Common myeloid progenitor, CD34-positive (primary cell): ENCODE measurements at places on chromosomes 2 and 18.

GRCh38 chr2:234496055-234496834 is 636 bp downstream of the ARL4C start:
- no peak for DNase-seq

DNA sequence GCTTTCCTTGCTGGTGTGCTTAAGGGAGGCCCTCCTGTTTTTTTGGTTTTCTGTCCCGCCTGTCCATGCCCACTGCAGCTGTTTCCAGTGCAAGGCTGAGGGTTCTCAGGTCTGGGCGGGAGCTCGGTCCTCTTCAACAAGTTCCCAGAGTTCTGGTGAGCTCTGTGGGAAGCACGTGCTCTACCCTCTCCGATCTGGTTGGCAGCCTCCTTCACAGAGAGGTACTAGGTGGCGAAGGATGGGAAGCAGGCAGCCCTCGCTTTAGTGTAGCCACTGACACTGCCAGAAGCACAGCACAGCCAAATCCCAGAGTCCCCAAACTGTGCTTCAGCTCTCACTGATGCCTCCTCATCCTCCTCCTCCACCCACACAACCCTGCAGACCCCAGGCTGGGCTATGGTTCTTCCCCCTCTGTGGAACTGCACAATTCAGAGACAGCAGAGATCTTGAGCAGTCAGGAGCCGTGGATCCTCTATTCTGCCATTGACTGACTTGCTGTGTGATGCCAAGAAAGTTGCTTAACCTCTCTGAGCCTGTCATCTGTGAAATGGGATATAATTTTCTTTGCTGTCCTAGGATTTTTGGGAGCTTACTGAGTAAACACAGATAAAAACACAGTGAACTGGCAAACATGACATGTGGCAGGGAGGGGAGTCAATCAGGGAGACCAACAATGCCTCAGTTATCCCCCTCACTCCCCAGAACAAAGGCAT is 157.3 kb downstream of the MSH2 start:
- no peak for DNase-seq

DNA sequence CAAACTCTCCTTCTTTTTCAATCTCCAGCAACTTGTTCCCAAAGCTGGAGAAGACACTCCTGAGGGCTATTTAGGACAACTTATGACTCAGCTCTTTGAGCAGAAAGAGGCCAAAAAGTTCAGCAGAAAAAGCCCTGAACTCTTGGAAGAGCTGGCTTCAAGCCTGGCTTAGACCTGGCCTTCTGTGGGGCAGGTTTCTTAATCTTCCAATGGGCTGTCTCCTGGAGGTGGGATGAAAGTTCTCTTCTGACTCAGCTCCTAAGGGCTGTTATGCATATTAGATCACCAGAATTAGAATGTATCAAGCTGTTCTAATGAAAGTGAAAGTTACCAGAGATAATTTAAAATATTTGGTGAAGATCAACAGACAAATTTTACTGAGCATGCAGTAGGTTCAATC is 129.4 kb downstream of the RAD51AP2 start:
- DNase-seq, result no peak

GRCh38 chr2:212726403-212726802 is 187.8 kb upstream of the ERBB4 start:
- no peak for DNase-seq
